ENCODE measurements at places on chromosomes 6 and 20.

DNA sequence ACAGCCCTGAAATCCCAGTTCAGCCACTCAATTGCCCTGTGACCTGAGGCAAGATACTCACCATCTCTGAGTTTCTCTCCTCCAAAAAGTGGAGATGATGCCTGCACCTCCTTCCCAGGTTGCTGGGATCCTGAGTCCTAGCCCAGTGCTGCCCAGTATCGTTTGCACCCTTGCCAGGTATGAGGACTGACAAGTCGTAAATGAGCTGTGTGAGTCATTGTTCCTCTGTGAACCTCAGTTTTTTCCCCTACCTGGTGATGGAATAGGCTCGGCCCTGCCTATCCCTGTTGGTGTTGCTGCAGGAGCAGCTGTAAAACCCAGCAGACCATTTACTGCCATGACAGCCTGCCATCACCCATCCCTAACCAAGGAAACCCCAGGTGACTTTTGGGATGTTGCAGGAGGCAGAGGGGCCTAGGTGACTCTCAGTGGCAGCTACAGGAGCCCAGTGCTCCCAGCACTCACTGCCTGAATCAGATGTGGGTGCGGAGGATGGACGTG lies 229.3 kb downstream of the SYNDIG1 start:
- no peak for DNase-seq

DNA sequence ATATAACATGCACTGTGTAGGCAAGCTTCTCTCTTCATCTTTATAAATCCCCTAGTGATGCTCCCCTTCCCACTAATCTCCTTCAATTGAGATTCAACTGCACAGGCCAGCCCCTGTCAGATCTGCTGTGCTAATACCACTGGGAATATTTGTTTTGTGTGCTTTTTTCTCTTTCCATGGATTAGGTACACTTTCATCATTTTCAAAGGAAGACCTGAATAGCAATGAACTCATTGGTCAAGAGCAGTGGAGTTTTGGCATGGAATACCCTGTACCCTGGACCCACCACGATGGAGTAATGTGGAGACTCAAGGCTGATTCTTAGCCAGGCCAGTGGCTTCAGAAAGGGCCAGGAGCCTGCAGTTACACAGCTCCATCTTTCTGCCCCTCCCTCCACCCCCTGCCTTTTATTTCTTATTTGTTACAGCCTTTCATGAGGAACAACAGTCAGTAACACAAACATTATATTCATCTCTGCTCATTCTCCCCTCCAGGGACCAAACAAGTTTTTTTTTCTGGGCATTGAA lies 75.4 kb upstream of the KCNG1 start:
- no peak for DNase-seq

DNA sequence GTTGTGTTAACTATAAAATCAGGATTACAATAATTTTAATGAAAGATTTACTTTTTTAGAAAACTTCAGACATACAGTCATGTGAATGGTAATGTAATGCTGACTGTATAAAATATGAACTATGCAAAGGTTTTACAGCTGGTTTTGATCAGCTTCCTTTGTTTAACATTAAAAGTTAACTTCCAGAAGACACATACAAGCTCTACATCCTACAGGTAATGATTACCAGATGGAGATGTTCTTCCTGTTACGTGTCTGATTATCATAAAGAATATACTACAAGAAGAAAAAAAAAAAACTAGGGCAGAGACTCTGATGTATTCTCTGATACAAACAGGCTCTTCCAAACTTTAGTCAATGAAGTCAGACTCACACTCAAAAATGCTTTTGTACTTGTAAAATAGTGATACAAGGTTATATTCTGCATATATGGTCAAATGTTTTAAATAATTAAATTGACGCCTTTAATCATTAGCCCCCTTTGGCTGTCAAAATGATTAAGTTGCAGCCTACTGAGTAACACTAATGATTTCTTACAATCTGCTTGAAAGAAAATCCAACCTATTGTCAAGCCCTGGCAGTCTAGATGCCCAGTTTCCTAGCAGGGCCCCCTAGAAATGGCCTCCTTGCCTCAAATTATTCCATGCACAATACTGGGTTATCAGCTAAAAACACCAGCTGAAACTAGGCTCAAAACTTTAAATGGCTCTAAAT lies 251.8 kb upstream of the RUNX2 start:
- DNase-seq: no peak

DNA sequence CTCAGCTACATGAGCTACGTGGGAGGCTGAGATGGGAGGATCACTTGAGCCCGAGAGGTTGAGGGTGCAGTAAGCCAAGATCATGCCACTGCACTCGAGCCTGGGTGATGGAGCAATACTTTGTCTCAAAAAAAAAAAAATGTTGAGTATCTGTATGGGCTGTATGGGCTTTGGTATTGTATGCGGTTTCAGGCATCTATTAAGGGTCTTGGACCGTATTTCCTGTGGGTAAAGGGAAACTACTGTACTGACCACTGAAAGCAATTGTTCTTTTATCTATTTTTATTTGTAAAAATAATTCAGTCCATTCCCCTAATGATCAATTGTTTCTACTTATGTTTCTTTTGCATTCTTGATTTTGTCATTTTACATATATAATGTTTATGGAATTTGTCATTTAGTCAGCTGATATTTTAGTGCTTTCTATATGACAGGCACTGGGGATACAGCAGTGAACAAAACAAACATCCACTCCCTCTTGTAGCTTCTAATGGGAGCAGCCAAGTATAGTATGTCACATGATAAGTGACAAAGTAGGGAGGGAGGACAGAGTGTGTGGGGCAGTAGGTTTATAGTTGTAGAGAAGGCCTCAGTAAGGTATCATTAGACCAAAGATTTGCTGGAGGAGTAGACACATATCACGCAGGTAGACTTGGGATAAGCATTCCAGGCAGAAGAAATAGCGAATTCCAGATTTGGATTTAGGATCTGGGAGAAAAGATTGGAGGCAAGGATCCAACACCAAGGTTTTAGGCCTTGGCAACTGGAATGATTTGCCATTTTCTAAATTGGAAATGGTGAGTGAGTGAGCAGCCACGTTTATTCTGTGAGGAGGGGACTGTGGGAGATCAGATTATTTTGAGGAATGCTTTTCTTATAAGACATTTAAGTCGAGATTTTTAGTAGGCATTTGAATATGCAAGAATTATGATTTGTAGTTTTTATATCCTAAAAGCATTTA lies 6.0 kb downstream of the PCMT1 start:
- no peak for DNase-seq

DNA sequence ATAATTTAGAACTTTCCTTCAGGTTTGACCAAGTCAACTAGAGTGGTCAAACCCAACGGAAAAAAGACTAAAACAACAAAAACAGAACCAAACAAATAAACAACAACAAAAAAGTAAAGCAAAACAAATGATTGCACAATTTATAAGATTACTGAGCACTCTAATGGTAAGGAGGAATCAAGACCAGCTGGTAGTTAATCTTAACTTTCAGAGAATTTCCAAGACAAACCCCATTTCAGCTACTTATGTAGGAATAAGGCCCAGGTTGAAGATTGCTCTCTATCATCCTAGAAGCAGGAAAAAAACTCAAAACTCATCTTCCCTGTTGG lies 34.3 kb downstream of the UBD start:
- DNase-seq: no peak

GRCh38 chr20:44326391-44327159 lies 10.3 kb upstream of the R3HDML start:
- no peak for DNase-seq

- DNase-seq: no peak
Observed at GRCh38 chr6:14025160-14025559, 92.4 kb upstream of the CD83 start.
